Renal cortex interstitium (tissue), 15 donors: ENCODE measurements at places on chromosomes 1 and 21. TPM values are rescaled to one million over a fixed set of nuclear protein-coding genes. Genes with fewer than 3 reads are reported as not detected.

LORICRIN gene
- not detected for polyA plus RNA-seq

HSD3B2 gene
- 2.4 TPM for polyA plus RNA-seq

GRCh38 chr1:248009681-248010080 is 3.8 kb upstream of the OR2L5 start:
- DNase-seq: no peak

MSH4 gene
- 0.54 TPM for polyA plus RNA-seq

DNA sequence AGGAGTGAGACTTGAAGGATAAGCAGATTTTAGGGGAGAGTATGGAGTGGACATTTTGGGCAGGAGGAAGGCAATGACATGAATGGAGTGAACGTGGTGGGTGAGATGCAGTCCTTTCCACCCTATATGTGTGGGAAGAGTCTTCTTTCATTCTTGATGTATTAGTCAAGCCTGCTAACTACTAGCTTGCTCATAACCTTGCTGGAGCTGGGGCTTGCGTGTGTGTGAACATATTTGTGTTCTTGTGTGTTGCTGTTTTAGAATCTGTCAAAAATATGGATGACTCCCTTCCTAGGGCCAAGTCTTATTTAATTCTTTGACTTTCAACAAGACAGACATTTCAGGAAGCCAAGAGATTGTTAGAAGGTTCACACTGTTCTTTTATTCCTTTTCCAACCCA is 132.7 kb downstream of the UCK2 start:
- no peak for DNase-seq

DNA sequence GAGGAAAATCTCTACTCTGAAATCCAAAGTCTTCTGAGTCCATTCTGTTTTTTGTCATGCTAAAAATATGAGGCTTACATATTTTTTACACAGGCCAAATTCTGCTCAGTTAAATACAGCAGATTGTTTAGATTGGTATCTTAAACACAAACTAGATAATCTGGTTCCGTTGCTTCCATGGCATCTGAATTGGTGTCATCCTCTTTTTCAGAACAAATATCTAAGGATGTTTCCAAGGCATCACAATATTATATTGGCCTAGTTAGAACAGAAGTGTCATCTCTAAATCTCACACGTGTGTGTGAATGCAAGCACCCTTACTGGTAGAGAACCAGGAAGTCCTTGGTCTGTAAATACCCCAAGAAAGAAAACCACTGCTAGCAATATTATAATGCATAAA is 151.2 kb downstream of the NRIP1 start:
- DNase-seq: no peak

- DNase-seq: peak; percentile 48
Observed at GRCh38 chr1:201254625-201255478, 28.5 kb upstream of the PKP1 start.

GRCh38 chr1:47980501-47980900 is 16.7 kb downstream of the TRABD2B start:
- no peak for DNase-seq
